Femur (tissue), 1 donor: ENCODE measurements at places on chromosomes 11 and 22.

GRCh38 chr22:23179381-23180299 lies 669 bp upstream of the BCR start:
- DNase-seq = peak; percentile 52

DNA sequence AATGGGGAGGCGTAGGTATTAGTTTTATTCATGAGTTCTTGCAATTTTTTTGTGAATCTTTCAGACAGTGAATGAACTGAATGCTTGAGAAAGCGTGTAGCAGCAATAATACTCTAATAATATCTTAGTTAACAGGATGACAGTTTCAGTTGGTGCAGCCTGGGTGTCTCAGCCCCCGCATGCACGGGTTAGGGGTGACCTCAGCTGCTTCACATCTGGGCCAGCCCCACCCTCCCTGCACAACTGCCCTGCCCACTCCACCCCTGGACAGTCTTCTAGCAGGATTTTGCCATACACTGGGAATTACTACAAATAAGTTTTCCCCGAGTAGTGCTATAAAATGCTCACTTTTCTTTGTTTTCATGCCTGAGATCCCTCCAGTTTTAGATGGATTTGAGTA lies 83.2 kb downstream of the ST3GAL4 start:
- no peak for DNase-seq

DNA sequence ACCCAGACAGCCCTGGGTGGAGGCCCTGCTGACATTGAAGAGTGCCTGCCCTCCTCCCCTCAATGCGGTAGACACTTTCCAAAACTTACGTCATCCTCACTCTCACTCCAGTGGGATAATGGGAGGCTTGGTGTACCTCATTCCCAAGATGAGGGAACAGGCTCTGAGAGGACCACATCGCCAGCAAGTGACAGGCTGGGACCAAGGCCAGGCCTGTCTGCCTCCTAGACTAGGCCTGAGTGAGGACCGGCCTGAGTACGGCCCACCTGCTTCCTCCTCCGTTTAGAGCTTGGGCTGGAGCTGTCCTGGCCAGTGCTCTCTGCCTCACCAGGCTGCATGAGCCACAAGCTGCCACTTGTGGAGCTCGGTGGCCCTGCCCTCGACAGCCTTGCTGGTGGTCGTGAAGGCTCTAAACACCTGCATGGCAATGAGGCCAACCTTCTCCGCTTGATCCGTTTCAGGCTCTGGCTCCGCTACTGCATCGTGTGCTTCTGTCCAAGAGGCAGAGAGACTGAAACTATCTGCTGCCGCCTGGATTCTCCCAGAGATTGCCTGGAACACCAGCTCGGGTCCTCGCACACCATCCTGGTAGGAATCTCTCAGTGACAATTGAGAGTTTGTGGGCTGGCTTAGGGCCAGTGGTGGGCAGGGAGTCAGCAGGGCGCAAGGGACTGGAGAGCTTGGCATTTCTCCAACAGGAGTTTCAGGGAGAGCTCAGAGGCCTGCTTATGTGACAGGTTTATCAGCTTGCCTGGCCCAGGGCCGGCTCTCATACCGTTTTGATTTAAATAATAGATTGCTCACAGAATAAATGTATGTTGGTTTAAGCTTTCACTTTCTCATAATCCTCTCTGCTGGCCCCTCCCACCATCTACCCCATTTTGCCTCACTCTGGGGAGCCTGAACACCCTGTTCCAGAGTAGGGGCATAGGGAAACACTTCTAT lies 9.4 kb downstream of the LRRC75B start:
- DNase-seq = peak; percentile 42

GRCh38 chr22:26122920-26123468 lies 46.3 kb upstream of the SEZ6L start:
- DNase-seq = no peak

GRCh38 chr22:19776433-19777031 lies 16.0 kb downstream of the TBX1 start:
- DNase-seq = peak; percentile 21

DNA sequence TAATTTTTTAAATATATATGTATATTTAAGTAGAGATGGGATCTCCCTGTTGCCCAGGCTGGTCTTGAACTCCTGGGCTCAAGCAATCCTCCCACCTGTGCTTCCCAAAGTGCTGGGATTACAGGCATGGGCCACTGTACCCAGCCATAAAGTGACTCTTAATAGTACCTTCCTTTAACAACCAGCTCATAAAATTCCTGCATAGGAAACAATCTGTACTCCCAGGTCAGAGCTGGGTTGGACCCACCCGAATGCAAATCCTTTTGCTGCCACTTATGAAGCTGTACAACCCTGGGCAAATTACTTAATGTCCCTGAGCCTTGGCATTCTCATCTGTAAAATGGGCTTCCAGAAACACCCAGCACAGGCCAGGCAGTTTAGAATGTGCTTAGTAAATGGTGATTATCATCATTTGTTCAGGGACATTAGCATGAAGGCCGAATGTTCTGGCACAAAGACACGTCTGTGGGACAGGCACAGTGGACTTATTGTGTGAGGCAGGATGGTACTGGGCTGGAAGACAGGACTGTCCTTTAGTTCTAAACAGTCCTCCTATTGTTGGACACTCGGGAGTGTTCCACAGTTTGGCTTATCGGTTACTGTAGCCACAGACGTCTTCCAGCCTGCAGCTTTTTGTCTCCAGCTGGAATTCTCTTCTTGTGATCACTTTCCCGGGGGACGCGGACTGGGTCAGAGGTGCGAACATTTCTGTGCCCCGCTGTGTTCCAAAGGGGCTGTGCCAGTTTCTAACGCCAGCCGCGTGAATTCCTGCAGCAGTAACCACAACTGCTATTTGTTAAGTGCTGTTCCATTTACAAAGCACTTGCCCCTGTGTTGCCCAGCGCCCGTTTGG lies 6.0 kb downstream of the PDXP start:
- DNase-seq = no peak

DNA sequence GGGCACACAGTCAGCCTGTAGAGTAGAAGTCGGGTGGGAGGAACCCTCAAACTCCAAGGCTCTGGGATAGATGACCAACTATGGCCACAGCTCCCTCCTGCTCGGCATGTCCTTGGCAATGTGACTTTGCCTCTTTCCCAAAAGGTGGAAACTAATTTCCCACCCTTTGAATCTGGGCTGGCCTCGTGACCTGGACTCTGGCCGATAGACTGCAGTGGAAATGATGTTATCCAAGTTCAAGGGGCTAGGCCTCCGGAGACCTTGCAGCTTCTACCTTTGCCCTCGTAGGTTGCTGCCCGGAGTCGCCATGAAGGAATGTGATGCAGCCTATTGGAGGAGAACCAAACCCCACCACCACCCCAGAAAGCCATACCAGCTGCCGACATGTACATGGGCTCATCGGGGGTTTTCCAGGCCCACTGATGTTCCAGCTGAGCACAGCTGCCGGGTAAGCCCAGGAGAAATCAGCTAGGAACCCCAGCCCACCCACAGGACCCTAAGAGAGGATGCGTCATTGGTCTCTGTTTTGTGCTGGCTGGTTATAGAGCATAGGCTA lies 30.4 kb downstream of the KCNJ4 start:
- no peak for DNase-seq

- DNase-seq = peak; percentile 59
Measured at GRCh38 chr11:76615950-76616349, 54.6 kb downstream of the LRRC32 start.

DNA sequence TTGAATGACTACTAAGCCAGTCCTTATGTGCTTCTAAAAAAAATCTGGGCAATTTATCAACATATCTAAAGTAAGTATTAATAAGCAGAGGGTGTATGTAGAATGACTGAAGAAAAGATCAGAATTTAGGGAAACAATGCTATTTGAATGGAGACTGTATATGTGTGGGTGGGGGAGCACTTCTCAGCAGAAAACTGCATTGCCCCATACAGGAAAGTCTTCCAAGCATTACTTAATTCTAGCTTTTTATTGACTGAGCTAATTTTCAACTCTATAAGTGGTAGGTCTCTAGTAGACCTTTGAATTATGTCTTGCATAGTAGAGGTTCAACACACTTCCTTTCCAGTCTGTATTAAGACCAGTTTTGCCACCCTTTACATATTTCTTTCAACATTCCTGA lies 41.7 kb downstream of the CASP12 start:
- no peak for DNase-seq
